Placental pericyte (primary cell): ENCODE measurements at places on chromosomes 4 and X. TPM values are rescaled to one million over a fixed set of nuclear protein-coding genes. Genes with fewer than 3 reads are reported as not detected.

The APLN gene
- under 0.01 and 0.43 TPM in 2 replicates for total RNA-seq

The ELF2 gene
- total RNA-seq, result 32.8 and 34.8 TPM in 2 replicates

The ASB11 gene
- not detected in 2 replicates for total RNA-seq

The DKK2 gene
- under 0.01 and 6.7 TPM in 2 replicates for total RNA-seq

The ADRA2C gene
- 2.2 and 2.9 TPM in 2 replicates for total RNA-seq

The CDX4 gene
- not detected in 2 replicates for total RNA-seq

The NAP1L3 gene
- total RNA-seq, result 0.22 and 1.3 TPM in 2 replicates

The WNK3 gene
- 0.22 and 0.29 TPM in 2 replicates for total RNA-seq

The TXLNG gene
- total RNA-seq, result 8.6 and 14.2 TPM in 2 replicates

The INPP4B gene
- 2.8 and 35.8 TPM in 2 replicates for total RNA-seq

The FHDC1 gene
- total RNA-seq, result under 0.01 and 0.29 TPM in 2 replicates
